ENCODE measurements at places on chromosomes 12 and 14.

- peak; percentile 87 for DNase-seq
- H3K4me1 ChIP-seq: peaks cover 4% of the 10 kb centered on the region
- no peaks in the 10 kb centered on the region for H3K36me3 ChIP-seq
- H3K27ac ChIP-seq: peak within 1 kb of the TSS; percentile 94
- peak within 1 kb of the TSS; percentile 66 for H3K4me3 ChIP-seq
- H3K27me3 ChIP-seq: no peaks in the 10 kb centered on the region
Observed at GRCh38 chr14:64704143-64704742, at the start of gene PLEKHG3. PLEKHG3 (plus strand) TSS chr14:64704424; CDS start chr14:64727632, 23,208 bp downstream.

DNA sequence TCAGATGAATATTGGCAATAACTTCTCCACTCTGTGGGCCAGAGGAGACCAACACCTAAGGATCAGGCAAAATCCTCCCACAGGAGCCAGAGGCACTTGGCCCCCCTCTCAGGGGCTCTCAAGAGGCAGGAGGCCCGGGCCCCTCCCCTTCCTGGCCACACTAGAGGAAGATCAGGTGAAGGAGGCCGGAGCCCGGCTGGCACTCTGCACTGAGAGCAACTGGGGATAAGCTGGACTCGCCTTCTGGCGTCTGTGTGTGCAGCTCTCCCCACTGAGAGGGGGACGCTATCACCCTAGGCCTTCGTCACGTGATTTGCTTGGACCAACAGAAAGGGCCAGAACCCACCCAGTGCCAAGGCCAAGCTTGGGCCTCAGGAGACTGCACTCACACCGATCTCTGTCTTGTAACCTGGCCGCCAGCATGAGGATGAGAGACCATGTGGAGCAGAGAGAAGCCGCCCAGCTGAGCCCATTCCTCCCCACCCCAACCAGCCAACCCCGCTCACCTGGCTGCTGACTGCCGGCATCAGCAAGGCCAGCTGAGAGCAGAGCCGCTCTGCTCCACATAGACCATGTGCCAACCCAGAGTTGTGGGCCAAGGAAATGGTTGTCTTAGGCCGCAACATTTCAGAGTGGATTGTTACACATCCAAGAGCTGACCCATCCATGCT lies 64.0 kb downstream of the NOC4L start:
- H3K27ac ChIP-seq: no peak overlapping the region
- peaks cover 11% of the 10 kb centered on the region for H3K4me1 ChIP-seq
- DNase-seq: no peak
- H3K4me3 ChIP-seq: no peak overlapping the region
- no peaks in the 10 kb centered on the region for H3K36me3 ChIP-seq

DNA sequence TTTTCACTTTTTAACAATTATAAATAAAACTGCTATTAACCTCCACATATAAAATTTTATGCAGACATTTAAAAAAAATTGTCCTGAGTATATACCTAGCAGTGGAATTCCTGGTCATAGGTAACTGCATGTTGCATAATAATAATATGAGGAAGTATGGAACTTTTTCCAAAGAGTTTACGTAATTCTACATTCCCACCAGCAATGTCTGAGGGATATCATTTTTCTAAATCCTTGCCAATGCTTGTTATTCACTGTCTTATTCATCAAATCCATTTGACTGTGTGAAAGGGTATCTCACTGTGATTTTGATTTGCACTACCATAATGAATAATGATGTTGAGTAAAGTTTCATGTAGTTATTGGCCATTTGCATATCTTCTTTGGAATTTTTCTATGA lies 393.8 kb downstream of the LRFN5 start:
- H3K4me3 ChIP-seq: no peak overlapping the region
- H3K27ac ChIP-seq: no peak overlapping the region
- H3K27me3 ChIP-seq: no peaks in the 10 kb centered on the region
- H3K4me1 ChIP-seq: no peaks in the 10 kb centered on the region
- H3K36me3 ChIP-seq: no peaks in the 10 kb centered on the region
- DNase-seq: no peak

GRCh38 chr12:119006746-119007145 lies 25.4 kb downstream of the SRRM4 start:
- H3K36me3 ChIP-seq: no peaks in the 10 kb centered on the region
- DNase-seq: no peak
- H3K27ac ChIP-seq: no peak overlapping the region
- no peak overlapping the region for H3K4me3 ChIP-seq

GRCh38 chr12:121811434-121812319 lies 7.9 kb downstream of the SETD1B start:
- H3K4me3 ChIP-seq: peak overlapping the region; percentile 63
- DNase-seq: peak; percentile 80
- no peaks in the 10 kb centered on the region for H3K27me3 ChIP-seq
